Stimulated activated CD8-positive, alpha-beta memory T cell treated with anti-CD3 and anti-CD28 coated beads, Interleukin-7, amount 100 ng/mL, for 1 hour (primary cell): ENCODE measurements at places on chromosomes 1 and 21.

- DNase-seq: no peak
These were observed 137.3 kb upstream of the SPAG17 start for GRCh38 chr1:118322331-118322730.

GRCh38 chr1:201709564-201710295 lies 119.2 kb upstream of the IPO9 start:
- DNase-seq: peak; percentile 34

- DNase-seq: no peak
These were observed 55.2 kb upstream of the KAZN start for GRCh38 chr1:14543191-14543840.

GRCh38 chr1:194654956-194655355 lies 1468.5 kb upstream of the B3GALT2 start:
- DNase-seq: no peak

DNA sequence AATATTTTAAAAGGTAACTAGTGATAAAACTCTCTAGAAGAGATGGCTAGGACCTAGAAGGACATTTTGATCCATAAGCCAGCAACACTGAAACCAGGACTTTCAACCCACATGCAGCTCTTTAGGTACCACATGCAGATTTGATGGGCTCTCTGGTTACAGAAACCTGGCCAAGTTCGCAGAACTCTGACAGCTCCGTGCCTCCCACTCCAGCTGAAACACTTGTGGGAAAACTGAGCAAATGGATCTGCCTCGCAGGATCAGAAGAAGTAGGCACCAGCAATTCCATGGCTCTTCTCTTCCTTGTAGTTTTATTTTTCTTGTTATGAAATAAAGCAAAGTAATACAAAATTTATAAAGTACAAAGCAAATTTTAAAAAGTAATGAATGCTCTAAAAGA lies 58.5 kb downstream of the ST6GALNAC5 start:
- DNase-seq: no peak
